ENCODE measurements at places on chromosomes 11 and 22.
A peak's percentile ranks its signal among the peaks of the same experiment; 100 is the strongest.

DNA sequence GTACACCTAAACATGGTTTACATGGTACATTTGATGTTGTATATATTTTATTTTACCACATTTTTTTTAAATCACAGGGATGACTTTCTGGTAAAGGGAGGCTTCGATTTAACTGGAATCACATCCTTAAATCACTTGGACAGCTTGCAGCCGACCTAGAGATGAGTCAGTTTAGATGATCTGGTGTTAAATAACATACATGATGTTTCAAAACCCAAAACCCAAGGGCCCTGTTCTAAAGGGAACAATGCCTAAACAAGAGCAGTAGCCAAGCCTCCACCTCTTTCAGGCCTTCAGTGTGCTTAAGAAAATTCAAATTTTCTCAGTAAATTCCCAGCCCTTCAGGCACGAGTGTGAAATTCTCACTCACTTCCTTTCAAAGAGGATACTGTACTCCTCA lies 108.8 kb downstream of the WT1 start:
- no peak for DNase-seq

GRCh38 chr11:434496-434895 lies 7.3 kb downstream of the ANO9 start:
- DNase-seq: no peak

- no peak for DNase-seq
These were observed 32.7 kb upstream of the TMEM41B start for GRCh38 chr11:9347100-9347499.

DNA sequence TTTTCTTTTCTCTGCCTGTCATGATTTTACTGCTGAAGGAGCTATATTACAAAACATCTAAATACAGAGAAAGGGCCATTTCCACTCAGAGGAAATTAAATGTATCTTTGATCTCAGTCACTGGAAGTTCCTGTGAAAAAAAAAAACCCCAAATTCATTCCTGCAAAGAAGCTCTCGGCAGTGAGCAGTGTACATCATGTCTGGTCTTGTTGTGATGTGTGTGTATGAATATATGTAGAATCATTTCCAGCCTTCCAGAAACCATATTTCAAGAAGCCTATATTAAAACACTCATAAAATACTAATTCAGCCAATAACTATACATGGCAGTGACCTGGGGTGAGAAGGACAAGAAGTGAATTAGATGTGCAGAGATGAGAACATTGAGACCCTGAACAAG lies 393.2 kb upstream of the TENM4 start:
- no peak for DNase-seq

DNA sequence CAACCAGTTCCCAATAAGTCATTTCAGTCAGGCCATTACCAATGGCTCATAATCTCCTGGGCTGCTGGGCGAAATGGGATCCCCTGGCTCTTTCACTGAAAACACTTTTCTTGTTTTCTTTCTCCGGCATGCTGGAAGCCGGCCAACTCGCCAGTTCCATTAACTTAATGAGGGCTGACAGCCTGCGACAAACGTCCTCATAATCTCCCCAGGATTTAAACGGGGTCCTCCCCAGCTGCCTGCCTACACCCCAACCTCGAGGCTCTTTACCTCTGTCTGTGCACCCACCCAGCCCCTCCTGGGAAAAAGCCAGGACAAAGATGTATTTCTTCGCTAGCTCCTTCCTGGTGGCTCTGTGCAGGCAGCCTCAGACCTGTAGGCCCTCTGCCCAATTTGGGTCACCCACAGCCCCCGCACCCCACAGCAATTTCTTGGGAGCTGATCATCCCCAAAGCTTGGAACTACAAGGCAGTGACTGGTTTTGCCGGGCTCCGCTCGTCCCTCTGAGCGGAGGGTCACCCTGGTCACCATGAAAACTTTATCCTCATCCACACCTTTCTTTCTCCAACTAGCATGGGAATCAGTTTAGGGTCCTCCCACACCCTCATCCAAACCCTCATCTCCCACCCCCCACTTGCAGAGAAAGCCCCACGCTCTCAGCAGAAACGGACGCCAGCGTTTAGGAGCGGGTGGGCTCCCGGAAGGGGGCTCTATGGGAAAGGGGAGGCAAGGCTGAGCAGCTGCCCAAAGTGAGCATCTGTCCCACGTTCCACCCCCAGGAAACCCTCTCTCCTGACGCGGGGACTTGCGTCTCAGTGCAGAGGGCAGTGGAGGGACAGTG lies 51.1 kb upstream of the KCNQ1OT1 start:
- no peak for DNase-seq

DNA sequence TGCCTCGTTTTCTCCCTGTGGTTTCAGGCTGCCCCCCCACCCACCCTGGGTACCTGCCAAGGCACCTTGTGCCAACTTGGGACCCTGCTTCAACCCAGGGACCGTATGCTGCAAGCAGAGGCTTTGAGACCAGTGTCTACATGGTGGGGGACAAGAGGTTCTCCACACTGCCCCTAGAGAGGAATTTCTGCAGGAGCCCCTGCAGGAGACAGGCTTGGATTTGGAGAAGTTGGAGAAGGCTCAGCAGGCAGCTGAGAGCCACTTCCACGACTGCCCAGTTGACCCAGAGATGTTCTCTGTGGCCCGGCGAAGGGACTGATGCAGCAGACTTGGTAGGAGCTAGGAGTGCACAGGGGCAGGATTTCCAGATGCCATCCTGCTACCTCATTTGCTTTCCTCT lies 20.1 kb upstream of the NNMT start:
- no peak for DNase-seq

DNA sequence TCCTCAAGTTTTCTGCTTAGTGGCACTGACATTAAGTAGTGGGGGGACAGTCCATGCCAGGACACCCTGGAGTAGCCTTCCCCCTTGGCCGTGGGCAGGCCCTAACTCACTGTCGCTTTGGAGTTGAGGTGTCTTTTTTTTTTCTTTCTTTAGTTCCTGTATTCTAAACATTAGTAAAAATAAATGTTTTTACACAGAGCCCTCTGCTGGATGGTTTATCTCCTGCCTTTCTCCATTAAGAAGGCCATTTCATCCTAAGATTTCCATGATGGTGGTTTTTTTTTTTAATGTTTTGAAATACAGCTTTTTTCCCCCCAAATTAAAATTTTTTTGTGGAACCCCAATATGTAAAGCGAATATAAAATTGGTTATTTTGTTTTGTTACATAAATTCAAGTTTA lies 1.8 kb upstream of the TIGD3 start:
- no peak for DNase-seq

DNA sequence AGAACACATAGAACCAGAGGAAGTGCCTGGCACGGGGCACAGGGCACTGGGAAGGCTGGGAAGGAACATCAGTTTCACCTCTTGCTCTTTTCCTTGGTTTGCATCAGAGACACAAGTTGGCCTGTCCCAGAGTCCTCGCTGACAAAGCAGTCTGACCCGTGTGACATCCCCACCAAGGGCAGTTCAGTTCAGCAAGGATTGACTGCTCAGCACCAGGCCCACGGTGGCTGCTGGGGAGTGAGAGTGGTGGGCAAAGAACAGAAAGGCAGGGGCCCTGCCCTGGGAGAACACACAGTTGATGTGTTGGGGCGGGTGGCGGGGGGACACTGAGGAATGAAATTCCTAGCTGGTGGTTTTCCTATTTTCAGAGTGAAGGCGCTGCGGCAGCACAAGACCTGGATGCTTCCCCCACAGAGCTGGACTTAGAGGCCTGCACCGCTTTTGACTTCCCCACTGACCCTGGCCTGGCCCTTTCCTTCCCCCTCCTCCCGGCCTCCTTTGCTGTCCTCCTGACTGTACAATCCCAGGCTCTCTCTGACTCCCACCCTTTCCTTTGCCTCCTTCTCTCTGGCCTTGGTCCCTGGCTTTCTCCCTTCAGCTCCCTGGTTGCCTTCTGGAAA lies 2.2 kb upstream of the TMPRSS13 start:
- DNase-seq: no peak

DNA sequence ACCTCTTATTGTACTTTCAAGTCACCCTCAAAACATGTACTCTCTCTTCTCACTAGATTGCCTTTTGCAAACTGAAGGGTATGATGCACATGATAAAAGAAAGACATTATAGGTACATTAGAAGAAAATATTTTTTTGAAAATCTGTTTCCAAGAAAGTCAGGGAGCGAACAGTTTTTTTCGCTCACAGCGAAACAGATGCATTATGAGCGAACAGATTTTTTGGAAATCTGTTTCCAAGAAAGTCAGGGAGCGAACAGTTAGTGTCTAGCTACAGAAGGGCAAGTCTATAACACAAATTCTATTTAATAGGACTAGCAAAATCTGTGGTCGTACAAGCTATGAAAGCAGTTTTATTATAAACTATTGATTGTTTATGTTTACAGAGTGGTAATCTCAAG lies 296.2 kb upstream of the ANO3 start:
- DNase-seq: no peak

DNA sequence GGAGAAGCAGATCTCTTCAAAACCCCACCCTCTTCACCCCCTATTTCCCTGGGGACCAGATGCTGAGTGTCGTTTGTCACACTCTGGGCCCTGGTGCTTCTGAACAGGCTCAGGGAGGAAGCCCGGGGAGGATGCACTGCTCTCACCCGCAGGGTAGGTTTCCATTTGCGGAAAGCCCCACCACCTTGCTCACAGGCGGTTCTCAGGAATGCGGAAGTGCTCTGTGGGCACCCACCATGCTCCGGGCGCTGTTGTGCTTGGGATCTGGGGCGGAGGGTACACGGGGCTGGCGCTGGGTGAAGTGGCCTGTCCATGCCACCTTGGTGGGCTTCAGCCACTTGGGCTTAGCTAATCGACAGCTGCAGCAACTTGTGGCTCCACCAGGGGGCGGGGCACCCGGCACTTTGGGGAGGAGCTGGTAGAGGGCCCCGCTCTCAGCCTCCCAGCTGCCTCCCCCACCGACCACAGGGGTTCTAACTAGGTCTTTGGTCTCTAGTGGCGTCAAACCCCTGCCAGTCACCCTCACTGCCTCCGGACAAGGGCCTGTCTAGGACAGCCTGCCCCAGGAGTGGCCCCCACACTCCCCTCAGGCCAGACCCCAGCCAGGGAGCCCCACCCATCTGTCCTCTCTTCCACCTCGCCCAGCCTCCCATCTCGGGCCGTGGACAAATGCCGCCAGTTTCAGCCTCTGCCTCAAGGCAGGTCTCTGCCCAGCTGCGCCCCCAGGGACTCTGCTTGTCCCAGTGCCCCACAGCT lies 7.4 kb downstream of the NDUFV1 start:
- DNase-seq: peak; percentile 10

DNA sequence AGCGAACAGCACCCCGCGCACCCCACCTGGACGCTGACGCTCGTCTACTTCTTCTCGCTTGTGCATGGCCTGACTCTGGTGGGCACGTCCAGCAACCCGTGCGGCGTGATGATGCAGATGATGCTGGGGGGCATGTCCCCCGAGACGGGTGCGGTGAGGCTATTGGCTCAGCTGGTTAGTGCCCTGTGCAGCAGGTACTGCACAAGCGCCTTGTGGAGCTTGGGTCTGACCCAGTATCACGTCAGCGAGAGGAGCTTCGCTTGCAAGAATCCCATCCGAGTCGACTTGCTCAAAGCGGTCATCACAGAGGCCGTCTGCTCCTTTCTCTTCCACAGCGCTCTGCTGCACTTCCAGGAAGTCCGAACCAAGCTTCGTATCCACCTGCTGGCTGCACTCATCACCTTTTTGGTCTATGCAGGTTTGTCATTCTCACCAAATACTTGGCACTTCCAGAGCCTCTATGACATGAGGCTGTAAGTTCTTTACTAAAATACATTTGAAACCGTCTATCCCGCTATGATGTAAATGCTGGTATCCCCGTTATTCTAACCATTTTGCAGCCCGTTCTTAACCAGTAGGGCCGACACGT lies 535 bp downstream of the AQP11 start:
- no peak for DNase-seq

- DNase-seq: no peak
These were observed 265.3 kb downstream of the TBC1D22A start for GRCh38 chr22:47027766-47028165.

DNA sequence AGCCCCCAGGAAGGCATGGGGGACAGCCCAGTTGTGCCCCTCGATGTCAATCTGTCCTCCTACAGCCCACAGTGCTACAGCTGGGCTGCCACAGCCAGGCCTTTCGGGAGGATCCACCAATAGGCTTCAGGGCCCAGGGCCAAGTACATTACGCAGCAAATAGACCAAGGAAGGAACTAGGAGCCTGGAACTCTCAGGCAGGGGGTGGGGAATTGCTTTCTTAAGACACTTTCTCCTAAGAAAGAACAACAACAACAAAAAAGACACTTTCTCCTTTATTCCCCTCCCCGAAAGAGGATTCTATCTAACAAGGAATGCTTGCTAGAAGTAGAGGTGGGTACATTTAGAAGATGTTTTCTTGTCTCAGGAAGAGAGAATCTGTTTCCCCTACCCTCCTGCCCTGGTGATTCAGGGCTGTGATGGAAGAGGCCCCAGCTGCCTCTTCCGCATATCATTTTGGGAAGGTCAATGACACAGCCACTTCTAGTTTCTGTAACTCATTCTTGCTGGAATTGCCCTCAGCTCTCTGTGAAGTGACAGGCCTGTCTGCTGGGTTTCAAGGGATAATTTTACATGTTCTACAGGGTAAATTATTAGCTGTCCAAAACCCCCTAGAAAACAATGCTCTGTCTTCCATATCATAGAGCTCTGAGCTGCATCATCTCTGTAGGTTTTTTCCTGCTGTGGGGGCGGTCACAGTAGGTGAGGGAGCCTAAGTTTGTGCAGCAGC lies 6.0 kb upstream of the MALAT1 start:
- no peak for DNase-seq

GRCh38 chr22:47059076-47059475 lies 296.6 kb downstream of the TBC1D22A start:
- DNase-seq: no peak

- no peak for DNase-seq
These were observed 5.5 kb downstream of the JAM3 start for GRCh38 chr11:134074346-134074745.

- no peak for DNase-seq
These were observed 57.2 kb upstream of the LRRC55 start for GRCh38 chr11:57124505-57124904.

- no peak for DNase-seq
These were observed 11.9 kb downstream of the MS4A8 start for GRCh38 chr11:60711276-60711675.

DNA sequence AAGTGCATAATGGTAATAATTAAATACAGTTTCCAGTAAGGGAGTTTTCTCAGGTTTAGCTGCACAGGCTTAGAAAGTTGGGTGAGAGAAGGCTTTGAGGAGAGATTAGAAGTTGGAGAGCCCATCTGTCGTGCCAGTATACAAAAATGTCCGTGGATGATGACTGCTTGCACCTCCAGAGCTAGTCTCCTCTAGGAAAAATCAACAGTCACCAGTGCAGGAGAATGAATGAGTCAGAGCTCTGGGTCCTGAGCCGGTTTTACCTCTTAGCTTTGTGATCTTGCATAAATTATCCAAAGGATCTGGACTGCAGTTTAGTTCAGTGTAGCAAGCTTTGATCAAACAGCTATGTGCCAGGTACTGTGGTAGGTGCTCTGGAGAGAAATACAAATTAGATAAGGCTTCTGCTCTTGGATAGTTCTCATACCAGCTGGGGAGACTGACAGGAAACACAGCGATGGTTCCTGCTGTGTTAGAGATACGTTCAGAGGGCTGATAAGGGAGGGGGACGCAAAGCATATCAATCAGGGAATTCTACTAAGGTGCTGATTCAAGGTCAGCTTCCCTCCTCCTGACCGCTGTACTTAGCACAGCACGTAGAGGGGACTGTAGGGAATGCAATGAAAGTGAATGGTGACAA lies 125.9 kb downstream of the TEAD1 start:
- DNase-seq: peak; percentile 18

- DNase-seq: no peak
These were observed 3.5 kb downstream of the FBLN1 start for GRCh38 chr22:45505991-45506747.

Measured in SW 1271 (cell line).